ENCODE measurements at places on chromosomes 2 and 18. TPM values are rescaled to one million over a fixed set of nuclear protein-coding genes. Genes with fewer than 3 reads are reported as not detected.
A peak's percentile ranks its signal among the peaks of the same experiment; 100 is the strongest.

GRCh38 chr2:138454761-138455160 is 46.8 kb upstream of the SPOPL start:
- H3K27me3 ChIP-seq = no peaks in the 10 kb centered on the region
- H3K36me3 ChIP-seq = no peaks in the 10 kb centered on the region
- no peak for DNase-seq
- H3K27ac ChIP-seq = no peak overlapping the region
- H3K4me1 ChIP-seq = peaks cover 13% of the 10 kb centered on the region
- H3K4me3 ChIP-seq = no peak overlapping the region

DNA sequence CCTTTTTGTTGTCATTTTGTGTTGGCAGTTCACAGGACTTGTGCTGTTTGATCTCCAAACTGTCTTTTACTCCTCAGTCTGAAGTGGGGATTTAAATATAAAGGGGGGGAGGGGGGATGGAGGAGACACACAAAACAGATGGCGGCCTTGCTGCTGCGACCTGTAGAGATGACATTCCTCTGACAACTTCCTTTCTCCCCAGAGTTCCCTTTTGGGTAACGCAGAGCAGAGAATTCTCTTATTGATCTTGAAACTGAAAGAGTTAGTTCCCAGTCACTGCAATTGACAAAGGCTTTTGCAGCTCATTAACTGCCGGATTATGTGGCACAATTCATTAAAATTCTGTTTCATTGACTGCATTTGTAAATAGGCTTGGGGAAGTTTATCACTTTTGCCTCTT is 279.3 kb downstream of the TSN start:
- H3K4me1 ChIP-seq = no peaks in the 10 kb centered on the region
- DNase-seq = no peak
- no peak overlapping the region for H3K4me3 ChIP-seq

DNA sequence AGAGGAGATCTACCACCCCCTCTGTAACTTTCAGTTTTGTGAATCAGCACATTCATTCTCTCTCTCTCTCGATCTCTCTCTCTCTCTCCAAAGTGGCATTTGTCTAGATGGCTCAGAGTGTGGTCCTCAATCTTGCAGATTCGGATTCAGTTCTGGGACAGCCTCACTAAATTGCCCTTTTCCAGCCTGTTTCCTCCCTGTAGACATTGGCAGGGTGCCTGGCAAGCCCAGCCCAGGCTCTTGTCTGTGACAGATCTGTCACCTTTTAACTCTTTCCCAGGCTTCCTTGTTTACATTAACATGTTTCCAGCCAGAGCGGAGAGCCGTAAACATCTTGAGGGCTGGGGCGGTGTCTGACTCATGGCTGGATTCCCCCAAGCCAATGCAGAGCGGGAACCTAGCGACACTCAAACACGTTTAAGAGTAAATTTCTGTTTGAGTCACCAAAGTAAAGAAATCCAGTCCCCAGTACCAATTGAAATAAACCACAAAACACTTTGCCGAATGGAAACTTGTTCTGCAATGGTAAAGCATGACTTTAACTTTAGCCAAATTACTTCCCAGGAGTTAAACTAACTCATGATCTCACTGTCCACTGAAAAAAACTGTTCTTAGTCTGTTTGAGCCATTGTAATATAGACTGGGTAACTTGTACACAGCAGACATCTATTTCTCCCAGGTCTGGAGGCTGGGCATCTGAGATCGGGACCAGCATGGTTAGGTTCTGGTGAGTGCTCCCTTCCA is 6.6 kb upstream of the CYP27C1 start:
- H3K4me3 ChIP-seq = peak overlapping the region; percentile 44
- DNase-seq = peak; percentile 85
- no peaks in the 10 kb centered on the region for H3K36me3 ChIP-seq
- peak overlapping the region; percentile 21 for H3K27ac ChIP-seq
- H3K4me1 ChIP-seq = peaks cover 40% of the 10 kb centered on the region

- peaks cover 27% of the 10 kb centered on the region for H3K36me3 ChIP-seq
- peaks cover 2% of the 10 kb centered on the region for H3K4me1 ChIP-seq
- H3K27me3 ChIP-seq = no peaks in the 10 kb centered on the region
- no peak overlapping the region for H3K27ac ChIP-seq
- H3K4me3 ChIP-seq = no peak overlapping the region
- no peak for DNase-seq
Observed at GRCh38 chr18:58254873-58255511, 211.0 kb downstream of the NEDD4L start.

- H3K4me1 ChIP-seq = peaks cover 38% of the 10 kb centered on the region
- no peak for DNase-seq
- no peak overlapping the region for H3K4me3 ChIP-seq
- H3K27me3 ChIP-seq = no peaks in the 10 kb centered on the region
- H3K36me3 ChIP-seq = peaks cover 3% of the 10 kb centered on the region
Observed at GRCh38 chr2:10344105-10345066, 41.7 kb downstream of the HPCAL1 start.

GRCh38 chr2:23498943-23499342 is 114.0 kb downstream of the KLHL29 start:
- no peaks in the 10 kb centered on the region for H3K27me3 ChIP-seq
- H3K4me3 ChIP-seq = no peak overlapping the region
- H3K36me3 ChIP-seq = no peaks in the 10 kb centered on the region
- no peak for DNase-seq
- H3K27ac ChIP-seq = no peak overlapping the region
- H3K4me1 ChIP-seq = no peaks in the 10 kb centered on the region

- H3K27ac ChIP-seq = peak within 1 kb of the TSS; percentile 79
- no peaks in the 10 kb centered on the region for H3K27me3 ChIP-seq
- H3K4me1 ChIP-seq = peaks cover 62% of the 10 kb centered on the region
- peak within 1 kb of the TSS; percentile 90 for H3K4me3 ChIP-seq
- peaks cover 58% of the 10 kb centered on the region for H3K36me3 ChIP-seq
Observed at GRCh38 chr18:62324917-62325805, at the start of gene TNFRSF11A. TSS of gene TNFRSF11A (plus strand) at chr18:62325310. CDS start at chr18:62325353, 43 bp downstream.

DNA sequence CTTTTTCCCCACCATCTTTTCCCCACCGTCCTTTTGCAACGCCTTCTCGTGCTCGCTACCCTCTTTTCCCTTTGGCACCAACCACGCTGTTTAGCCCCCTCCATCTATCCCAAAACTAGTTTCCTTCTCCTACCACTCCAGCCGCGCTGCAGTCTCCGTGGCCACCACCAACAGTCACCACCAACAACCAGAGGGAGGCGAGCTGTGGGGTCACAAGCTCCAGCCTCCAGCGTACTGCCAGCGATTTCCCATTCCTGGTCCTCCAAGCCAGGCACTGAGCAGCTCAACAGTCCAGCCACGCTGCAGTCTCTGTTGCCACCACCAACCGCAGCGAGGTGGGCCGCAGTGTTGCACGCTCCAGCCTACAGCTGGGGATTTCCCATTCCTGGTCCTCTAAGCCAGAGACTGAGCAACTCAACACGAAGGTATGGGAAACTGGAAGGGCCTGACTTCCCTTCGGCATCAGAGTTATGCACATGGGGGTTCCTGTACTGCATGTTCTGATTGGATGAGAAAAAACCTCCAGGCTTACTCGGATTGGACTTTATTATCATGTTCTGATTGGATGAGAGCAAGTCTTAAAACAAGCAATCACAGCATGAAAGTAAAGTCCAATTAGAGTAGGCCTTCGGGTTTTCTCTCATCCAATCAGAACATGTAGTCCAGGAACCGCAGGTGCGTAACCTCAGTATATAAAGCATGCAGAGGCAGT is 42.3 kb upstream of the IMP4 start:
- H3K4me3 ChIP-seq = no peak overlapping the region
- H3K4me1 ChIP-seq = no peaks in the 10 kb centered on the region
- H3K36me3 ChIP-seq = no peaks in the 10 kb centered on the region
- no peak overlapping the region for H3K27ac ChIP-seq

DNA sequence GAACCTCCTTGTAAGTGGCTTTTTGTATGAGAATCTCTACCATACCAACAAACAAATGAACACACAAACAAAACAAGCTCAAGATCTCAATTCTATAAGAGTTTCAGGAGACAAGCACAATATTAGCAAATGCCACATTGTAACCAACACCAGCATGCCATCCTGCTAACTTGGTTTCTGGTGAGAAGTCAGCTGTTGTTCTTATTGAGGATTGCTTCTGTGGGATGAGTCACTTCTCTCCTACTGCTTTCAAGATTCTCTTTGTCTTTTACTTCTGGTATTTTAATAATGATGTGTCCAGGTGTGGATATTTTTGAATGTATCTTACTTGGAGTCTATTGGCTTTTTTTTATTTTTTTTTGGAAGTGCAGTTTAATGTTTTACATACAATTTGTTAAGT is 131.7 kb downstream of the BCL2L11 start:
- DNase-seq = no peak
- H3K27ac ChIP-seq = no peak overlapping the region
- H3K4me1 ChIP-seq = no peaks in the 10 kb centered on the region
- H3K4me3 ChIP-seq = no peak overlapping the region
- peaks cover 5% of the 10 kb centered on the region for H3K36me3 ChIP-seq

DNA sequence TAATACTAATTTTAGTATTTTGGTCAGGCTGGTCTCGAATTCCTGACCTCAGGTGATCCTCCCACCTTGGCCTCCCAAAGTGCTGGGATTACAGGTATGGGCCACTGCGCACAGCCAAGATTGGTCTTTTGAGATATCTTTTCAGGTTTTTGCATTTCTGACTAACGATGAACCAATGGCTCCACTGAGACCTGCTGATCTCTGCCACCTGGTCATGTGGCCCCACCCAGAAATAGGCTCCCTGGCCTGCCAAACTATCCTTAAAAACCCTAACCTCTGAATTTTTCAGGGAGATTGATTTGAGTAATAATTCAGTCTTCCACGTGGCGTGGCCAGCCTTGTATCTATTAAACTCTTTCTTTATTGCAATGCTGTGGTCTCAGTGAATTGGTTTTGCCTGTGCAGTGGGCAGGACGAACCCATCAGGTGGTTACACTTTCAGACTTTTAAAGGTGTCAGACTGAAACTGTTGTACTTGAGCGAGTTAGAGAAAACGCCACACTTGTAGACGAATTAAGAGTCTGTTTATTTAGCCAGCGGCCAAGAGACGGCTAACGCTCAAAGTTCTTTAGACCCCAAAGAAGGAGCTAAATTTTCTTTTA is 85.8 kb upstream of the MSH6 start:
- no peaks in the 10 kb centered on the region for H3K4me1 ChIP-seq
- no peaks in the 10 kb centered on the region for H3K36me3 ChIP-seq
- peaks cover 25% of the 10 kb centered on the region for H3K27me3 ChIP-seq
- no peak overlapping the region for H3K4me3 ChIP-seq
- H3K27ac ChIP-seq = no peak overlapping the region

DNA sequence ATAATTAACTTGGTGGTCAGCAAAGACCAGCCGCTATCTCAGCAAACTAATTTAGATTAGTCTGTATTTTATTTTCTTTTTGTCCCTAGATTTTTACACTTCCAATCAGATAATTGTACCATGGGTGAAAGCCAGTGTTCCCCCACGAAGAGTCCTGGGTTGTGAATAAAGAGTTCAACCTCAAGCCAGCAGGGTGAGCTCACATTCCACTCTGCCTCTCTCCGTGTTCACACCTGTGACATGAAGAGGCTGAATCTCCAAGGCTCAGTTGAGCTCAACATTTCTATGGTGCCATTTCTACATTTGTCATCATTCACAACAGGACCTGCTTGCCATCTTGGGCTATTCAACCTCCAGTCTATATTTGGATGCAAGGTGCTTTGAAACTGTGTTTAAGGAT is 771.5 kb downstream of the GALR1 start:
- H3K4me1 ChIP-seq = no peaks in the 10 kb centered on the region
- no peaks in the 10 kb centered on the region for H3K36me3 ChIP-seq
- no peak overlapping the region for H3K27ac ChIP-seq
- DNase-seq = no peak
- H3K4me3 ChIP-seq = no peak overlapping the region

- DNase-seq = no peak
- H3K27me3 ChIP-seq = no peaks in the 10 kb centered on the region
- no peak overlapping the region for H3K4me3 ChIP-seq
- H3K27ac ChIP-seq = no peak overlapping the region
- H3K36me3 ChIP-seq = no peaks in the 10 kb centered on the region
- H3K4me1 ChIP-seq = no peaks in the 10 kb centered on the region
Observed at GRCh38 chr18:79851950-79852349, 54.2 kb downstream of the KCNG2 start.

GRCh38 chr2:236616624-236617023 is 47.0 kb downstream of the ACKR3 start:
- peaks cover 3% of the 10 kb centered on the region for H3K36me3 ChIP-seq
- no peaks in the 10 kb centered on the region for H3K4me1 ChIP-seq
- no peak overlapping the region for H3K27ac ChIP-seq
- DNase-seq = no peak
- H3K4me3 ChIP-seq = no peak overlapping the region
- peaks cover 97% of the 10 kb centered on the region for H3K27me3 ChIP-seq

DNA sequence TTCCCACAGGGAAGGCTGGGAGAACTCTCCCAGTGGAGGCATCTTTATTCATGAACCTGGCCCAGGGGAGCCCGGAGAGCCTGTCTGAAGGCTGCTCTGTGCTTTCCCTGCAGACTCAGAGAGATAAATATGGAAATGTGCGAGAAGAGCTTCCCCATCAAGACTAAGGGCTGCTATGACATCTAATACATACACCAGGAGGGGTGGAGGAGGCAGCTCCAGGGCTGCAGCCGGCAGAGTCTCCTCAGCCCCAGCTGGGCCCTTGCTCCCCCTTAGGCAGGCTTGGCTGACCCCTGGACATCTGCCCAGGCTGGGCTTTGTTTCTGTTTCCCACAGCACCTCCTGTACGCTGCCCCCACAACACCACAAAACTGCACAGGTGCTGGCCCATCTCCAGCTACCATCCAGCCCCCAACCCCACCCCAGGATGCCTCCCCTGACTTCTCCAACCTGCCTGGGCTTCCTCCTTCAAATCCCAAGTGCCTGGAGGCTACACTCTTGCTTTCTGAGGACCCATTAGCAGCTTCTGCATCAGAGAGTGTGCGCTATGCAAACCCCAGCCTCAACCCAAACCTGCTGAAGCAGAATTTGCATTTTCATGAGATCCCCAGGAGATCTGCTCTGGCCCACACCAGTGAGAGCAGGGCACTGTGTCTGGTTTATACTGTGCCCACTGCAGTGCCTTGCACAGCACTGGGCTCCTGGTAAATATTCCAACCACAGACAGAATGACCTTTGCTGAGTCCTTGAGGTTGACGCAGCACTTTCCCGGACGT is 96.8 kb downstream of the VSNL1 start:
- no peaks in the 10 kb centered on the region for H3K36me3 ChIP-seq
- no peaks in the 10 kb centered on the region for H3K27me3 ChIP-seq
- no peaks in the 10 kb centered on the region for H3K4me1 ChIP-seq
- DNase-seq = no peak
- H3K4me3 ChIP-seq = no peak overlapping the region

The IL36G gene
- total RNA-seq = not detected

The TSHZ1 gene
- 10.8 TPM for total RNA-seq

The CGREF1 gene
- 9.3 TPM for total RNA-seq
